Myometrial cell (primary cell): ENCODE measurements at places on chromosomes 4 and X. TPM values are rescaled to one million over a fixed set of nuclear protein-coding genes. Genes with fewer than 3 reads are reported as not detected.

Gene XPNPEP2
- total RNA-seq, result 1.7 TPM in 1 of 2 replicates, not detected in the other

Gene SUPT20HL1
- not detected in 2 replicates for total RNA-seq

Gene OCIAD2
- 27.3 and 28.8 TPM in 2 replicates for total RNA-seq

Gene SPP1
- total RNA-seq, result 0.29 and 1.8 TPM in 2 replicates

Gene RHOXF2
- total RNA-seq, result not detected in 2 replicates

Gene IQSEC2
- total RNA-seq, result 17.2 and 21.0 TPM in 2 replicates
